HS-5 (cell line): ENCODE measurements at places on chromosomes 7 and 10.

- DNase-seq: no peak
Observed at GRCh38 chr10:118754229-118754555, 578 bp downstream of the CACUL1 start.

DNA sequence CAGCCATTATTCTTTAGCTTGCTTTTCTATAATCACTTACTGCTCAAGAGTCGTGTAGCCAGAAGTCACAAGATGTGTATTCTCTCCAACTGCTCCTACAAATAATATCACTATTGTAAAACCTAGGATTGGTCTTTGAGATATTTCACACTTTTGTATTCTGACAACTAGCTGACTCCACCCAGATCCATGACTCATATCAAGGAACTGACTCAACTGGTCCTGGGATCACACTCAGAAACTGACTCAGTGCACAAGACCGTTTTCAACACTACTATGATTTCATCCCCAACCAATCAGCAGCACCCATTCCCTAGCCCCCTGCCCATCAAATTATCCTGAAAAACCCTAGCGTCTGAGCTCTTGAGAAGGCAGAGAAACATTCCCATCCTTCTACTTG, 56.5 kb upstream of the ORC5 start:
- no peak for DNase-seq

DNA sequence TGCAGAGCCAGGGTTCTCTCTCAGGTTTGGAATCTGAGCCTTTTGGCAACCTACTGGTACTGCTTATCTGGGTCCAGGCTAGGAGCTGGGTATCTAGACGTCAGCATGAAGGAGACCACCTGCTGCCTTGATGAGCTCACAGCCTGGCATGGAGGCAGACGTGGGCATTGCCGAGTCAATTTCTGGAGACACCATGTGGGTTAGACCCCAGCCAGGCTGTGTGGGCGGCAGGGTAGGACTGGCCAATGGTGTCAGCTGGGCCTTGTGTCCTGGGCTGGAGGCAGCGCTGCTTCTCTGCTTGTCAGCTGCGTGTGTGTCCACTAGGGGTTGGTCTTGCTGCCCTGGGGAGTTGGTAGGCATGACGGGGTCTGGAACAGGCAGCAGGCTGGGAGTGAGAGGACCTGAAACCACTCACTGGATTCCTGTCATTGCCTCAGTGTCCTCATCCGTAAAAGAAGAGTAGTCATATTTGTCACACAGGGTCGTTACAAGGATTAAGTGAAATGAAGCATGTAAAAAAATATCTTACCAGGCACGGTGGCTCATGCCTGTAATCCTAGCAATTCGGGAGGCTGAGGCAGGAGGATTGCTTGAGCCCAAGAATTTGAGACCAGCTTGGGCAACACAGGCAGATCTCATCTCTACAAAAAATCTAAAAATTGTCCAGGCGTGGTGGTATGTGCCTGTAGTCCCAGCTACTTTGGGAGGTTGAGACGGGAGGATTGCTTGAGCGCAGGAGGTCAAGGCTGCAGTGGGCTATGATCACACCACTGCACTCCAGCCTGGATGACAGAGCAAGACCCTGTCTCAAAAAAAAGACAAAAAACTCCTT, 31.7 kb upstream of the ANKRD2 start:
- no peak for DNase-seq

- no peak for DNase-seq
Observed at GRCh38 chr10:86204421-86205305, 161.9 kb downstream of the GRID1 start.

DNA sequence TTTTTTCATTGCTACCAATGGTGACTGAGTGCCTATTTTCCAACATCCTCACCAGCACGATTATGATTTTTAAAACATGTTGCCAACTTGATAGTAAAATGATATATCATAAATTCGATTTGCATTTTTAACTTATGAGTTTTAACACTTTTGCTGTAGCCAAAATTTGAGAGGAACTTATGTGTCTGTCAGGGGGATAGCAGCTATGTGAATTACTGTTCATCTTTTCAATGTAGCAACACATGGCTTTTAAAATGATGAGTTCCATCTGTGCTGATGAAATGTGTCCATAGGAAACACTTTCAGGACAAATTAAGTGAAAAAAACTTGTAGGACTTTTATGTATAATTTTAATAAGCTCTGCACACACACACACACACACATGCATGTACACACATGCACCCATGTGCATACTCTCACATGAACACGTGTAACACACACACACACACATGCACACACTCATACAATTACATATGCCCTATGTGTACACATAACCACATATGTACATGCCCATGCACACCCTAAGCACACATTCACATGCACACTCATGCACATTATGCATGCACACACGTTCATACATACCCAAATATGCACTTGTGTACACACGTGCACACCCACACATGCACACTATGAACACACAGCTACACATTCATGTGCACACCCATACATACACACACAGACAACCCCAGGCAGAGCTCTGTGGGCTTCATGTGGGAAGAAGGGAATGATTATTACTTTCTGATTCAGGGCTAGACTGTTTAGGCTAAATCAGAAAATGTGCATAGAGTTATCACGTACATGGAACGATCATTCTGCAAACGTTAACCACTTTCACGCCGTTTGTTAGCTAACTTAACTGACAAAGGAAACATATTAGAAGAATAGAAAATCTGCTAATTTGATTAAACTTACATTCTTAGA, 68.9 kb downstream of the C10orf143 start:
- DNase-seq: no peak
